LoVo (cell line): ENCODE measurements at places on chromosomes 7 and 10.
A peak's percentile ranks its signal among the peaks of the same experiment; 100 is the strongest.

DNA sequence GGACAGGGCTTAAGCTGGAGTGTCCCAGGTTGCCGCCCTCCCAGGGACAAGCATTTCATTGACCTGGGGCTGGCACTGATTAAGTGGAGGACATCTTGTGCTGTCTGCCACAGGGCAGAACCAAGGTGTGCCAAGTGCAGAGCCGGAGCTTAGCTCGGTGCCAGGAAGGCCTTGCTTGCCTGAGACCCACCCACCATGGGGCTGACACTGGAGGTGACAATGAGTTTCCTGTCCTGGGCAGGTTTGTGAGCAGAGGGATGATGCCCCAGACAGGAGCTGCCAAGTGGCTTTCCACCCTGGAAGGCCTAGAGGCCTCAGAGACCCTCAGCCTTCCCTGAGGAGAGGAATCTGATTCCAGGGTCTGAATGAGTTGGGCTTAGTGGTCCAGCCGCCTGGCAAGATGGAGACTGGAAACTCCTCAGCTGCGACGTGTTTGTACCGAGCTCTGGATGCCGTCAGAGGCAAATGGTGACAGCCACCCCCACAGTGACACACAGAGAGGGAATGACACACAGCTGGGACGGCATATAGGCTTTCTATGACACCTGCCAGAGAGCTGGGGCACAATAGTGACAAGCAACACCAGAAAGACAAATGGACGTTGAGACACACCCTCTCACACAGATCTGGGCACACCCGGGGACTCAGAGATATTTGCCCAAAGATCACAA is 2.6 kb downstream of the ADCYAP1R1 start:
- DNase-seq = no peak

DNA sequence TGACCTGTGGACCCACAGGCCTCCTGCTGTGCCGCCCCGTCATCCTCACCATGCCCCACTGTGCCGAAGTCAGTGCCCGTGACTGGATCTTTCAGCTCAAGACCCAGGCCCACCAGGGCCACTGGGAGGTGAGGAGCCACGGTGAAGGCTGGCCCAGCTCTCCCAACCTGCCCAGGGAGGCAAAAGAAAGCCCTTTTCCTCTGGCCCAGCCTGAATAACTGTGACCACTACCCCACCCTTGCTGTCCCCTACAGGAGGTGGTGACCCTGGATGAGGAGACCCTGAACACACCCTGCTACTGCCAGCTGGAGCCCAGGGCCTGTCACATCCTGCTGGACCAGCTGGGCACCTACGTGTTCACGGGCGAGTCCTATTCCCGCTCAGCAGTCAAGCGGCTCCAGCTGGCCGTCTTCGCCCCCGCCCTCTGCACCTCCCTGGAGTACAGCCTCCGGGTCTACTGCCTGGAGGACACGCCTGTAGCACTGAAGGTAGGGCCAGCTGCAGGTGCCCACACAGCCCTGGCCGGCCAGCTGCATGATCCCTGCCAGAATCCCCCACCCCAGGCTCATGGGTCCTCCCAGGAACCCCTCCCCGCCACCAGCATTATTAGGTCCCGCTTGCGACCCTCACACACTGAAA is 25.5 kb upstream of the SLC29A3 start:
- no peak for DNase-seq

DNA sequence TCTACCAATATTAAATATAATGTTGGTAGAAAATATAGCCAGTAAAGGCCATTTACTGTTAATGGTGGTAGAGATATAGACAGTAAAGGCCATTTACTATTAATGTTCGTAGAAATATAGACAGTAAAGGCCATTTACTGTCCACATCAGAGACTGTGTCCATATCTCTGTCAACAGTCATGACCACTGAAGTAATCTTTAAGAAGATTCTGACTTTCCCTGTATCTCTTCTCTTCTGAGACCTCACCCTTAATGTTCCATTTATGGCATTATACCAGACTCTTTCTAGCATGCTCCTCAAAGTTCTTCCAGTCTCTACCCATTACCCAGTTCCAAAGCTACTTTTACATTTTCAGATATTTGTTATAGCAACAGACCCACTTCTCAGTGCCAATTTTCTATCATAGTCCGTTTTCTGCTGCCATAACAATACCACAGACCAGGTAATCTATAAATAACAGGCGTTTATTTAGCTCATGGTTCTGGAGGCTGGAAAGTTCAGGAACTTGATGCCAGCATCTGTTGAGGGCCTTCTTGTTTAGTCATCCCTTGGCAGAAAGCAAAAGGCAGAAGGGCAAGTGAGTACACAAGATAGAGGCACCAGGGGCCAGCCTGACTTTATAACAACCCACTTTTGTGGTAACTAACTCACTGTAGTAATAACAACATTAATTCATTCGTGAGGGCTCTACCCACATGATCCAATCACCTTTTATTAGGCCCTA is 7.9 kb upstream of the NUDCD3 start:
- no peak for DNase-seq

DNA sequence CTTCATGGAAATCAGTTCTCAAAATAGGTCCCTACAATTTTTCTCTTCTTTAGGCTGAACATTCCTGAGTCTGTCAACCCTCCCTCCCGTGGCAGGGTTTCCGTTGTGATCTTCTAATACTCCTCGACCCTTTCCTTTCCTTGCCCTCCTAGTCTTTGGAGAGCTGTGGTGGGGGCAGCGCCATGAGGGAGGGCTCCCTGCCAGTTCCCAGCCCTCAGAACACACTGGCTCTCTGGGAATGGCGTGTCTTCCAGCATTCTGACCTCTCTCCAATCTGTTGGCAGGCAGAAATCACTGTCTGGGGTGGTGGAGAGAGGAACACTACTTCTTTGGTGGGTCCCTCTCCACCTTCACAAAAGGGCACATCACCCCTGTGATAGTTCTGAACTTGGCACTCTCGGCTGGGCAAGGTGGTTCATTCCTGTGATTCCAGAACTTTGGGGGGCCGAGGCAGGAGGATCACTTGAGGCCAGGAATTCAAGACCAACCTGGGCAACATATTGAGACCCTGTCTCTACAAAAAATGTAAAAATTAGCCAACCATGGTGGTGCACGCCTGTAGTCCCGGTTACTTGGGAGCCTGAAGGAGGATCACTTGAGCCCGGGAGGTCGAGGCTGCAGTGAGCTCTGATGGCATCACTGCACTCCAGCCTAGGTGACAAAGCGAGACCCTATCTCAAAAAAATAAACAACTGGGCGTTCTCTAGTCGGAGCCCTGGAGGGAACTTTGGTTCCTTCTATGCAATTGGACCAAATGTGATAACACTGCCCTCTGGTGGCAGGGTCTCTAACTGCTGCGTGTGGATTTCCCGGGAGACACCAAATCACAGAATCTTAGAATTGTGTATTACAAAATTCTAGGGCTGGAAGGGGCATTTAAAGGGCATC is 13.1 kb upstream of the ARPC1A start:
- peak; percentile 75 for DNase-seq

GRCh38 chr10:6065835-6066234 is 3.7 kb upstream of the IL2RA start:
- no peak for DNase-seq
